Head of caudate nucleus (tissue), 42 donors: ENCODE measurements at places on chromosomes 7 and 10.
A peak's percentile ranks its signal among the peaks of the same experiment; 100 is the strongest.

DNA sequence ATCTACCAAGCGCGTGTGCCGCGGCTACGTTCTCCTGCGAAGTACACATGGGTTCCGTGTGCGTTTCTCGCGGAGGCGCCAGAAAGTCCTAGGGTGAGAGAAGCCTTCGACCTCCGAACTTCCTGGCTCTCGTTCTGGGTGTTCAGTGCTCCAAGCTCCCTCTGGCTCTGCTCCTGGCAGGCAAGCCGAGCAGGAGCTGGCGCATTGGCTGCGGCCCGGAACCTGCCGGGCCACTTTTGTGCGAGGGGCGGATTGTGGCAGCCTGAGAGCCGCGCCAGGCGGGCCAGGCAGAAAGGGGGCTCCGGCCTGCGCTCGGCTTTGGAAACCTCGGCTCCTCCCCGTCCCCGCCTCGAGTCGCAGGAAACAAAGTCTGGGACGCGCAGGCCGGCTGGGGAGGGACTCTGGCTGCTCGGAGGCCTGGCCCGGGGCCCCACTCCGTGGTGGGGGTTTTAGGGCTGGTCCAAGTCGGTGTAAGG, 9.6 kb downstream of the EMX2 start:
- DNase-seq = peak; percentile 75

GRCh38 chr7:120865191-120865981, 7.4 kb upstream of the TSPAN12 start:
- DNase-seq = no peak

GRCh38 chr10:79105150-79105739, 36.5 kb downstream of the ZMIZ1 start:
- no peak for DNase-seq

DNA sequence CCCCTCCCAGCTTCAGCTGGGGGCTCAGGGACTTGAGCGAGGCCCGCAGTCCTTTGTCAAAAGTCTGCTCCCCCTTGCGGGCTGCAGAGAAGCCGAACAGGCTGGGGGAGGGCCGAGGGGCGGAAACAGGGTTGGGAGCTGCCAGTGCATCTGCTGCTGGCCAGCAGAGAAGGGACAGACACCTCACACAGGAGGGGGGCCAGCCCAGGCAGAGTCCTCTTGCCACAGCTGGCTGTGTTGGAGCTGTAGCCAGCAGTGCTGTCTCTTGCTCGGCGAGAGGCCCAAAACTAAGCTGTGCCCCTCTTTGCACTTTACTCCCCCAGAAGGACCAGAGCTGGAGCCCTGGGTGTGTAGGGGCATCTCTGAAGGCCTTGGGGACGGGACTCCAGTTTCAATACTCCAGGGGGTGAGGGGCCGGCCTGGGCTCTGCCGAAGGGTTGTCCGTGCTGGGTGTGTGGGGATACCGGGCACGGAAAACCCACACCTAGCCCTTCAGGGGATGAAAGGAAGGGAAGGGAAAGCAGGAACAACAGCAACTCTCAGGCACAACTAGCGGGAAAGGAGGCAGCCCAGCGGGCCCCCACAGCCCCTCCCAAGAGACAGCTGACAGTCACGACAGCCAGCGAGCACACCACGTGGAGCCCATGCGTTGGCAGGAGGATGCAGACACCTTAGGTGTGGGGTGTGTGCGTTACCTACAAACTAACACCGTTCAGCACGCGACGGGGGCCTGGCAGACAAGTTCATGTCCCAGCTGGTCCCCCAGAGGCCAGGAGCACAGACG, 17.8 kb downstream of the YKT6 start:
- peak; percentile 84 for DNase-seq
